Keratinocyte (primary cell): ENCODE measurements at places on chromosomes 1 and 21. TPM values are rescaled to one million over a fixed set of nuclear protein-coding genes. Genes with fewer than 3 reads are reported as not detected.

The IGSF3 gene
- polyA plus RNA-seq = 47.4 to 83.3 TPM (median 53.4 TPM) in 3 replicates

The TNFRSF18 gene
- 0.09 to 0.63 TPM (median 0.21 TPM) in 3 replicates for polyA plus RNA-seq

The ESRRG gene
- polyA plus RNA-seq = 0.08 to 0.16 TPM (median 0.08 TPM) in 3 replicates

The VWA1 gene
- polyA plus RNA-seq = 5.0 to 6.7 TPM (median 6.5 TPM) in 3 replicates

The SELP gene
- polyA plus RNA-seq = 0.09 TPM in 1 of 3 replicates, not detected in the others

The HNRNPU gene
- 84.3 to 220 TPM (median 179 TPM) in 3 replicates for polyA plus RNA-seq

The SNX7 gene
- polyA plus RNA-seq = 24.8 to 50.5 TPM (median 34.0 TPM) in 3 replicates

The C1orf210 gene
- 4.6 to 6.4 TPM (median 5.6 TPM) in 3 replicates for polyA plus RNA-seq

The CYP4Z1 gene
- not detected in 3 replicates for polyA plus RNA-seq

The FMN2 gene
- not detected in 3 replicates for polyA plus RNA-seq
